OCI-LY7 (cell line): ENCODE measurements at places on chromosomes 1 and 21.

- DNase-seq, result peak; percentile 84
Observed at GRCh38 chr1:204480515-204480914, 14.1 kb downstream of the PIK3C2B start.

GRCh38 chr21:34166468-34166867, 93.1 kb downstream of the MRPS6 start:
- peak; percentile 12 for DNase-seq

DNA sequence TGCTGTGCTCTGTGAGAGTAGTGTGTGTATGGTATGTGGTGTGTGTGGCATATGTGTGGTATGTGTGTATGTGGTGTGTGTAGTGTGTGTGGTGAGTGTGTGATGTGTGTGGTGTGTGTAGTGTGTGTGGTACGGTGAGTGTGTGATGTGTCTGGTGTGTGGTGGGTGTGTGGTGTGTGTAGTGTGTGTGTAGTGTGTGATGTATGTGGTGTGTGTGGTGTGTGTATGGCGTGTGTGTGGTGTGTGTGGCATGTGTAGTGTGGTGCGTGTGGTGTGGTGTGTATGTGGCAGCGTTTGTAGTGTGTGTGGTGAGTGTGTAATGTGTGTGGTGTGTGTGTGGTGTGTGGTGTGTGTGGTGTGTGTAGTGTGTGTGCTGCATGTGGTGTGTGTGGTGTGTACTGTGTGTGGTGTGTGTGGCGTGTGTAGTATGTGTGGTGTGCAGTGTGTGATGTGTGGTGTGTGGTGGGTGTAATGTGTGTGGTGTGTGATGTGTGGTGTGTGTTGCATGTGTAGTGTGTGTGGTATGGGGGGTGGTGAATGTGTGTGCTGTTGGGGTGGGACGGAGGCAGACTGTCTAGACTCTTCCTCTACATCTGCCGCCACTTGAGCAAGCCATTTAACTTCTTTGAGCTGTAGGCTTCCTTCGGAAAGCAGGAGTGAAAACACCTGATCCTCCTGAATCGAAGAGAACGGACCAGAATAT, 33.5 kb downstream of the GPA33 start:
- DNase-seq, result no peak

- DNase-seq, result no peak
Observed at GRCh38 chr21:27021046-27021445, 54.2 kb upstream of the ADAMTS5 start.

DNA sequence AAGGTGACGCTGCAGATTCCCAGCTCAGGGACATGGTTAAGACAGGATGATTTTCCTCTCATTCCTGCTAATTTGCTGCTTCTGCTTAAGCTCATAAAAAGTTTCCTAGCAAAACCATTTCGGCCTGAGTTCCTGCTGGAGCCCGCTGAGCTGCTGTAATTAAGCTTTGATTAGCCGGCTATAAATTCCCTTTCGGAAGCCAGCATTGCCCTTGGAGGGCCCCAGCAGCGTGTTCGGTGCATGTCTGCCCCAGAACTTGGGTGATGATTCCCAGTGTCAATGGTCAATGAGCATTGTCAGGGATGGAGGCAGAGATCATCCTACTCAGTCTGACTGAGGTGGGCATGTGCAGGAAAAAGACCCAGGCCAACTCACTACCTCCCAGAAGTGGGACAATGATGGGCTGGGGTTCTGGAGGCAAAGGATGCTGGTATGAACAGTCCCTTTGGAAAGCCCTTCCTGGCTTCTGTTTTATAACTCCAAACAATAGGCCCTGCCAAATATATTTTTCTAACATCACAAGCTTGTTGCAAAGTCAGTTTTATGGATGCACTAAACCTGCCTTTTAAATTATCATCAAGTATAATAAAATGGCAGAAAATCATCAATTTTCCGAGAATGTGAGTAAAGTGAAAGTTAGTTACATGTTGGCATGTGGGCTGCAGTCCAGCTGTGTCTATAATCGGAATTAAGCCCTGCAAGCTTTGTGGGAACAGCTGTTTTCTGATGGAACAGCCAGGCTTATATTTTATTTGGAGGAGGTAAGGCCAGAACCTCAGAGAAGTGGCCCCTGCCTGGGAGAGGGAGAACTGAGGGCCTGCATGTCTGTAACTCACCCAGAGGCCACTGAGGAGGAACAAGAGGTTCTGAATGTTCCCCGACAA, 257.1 kb downstream of the GRIK3 start:
- no peak for DNase-seq

DNA sequence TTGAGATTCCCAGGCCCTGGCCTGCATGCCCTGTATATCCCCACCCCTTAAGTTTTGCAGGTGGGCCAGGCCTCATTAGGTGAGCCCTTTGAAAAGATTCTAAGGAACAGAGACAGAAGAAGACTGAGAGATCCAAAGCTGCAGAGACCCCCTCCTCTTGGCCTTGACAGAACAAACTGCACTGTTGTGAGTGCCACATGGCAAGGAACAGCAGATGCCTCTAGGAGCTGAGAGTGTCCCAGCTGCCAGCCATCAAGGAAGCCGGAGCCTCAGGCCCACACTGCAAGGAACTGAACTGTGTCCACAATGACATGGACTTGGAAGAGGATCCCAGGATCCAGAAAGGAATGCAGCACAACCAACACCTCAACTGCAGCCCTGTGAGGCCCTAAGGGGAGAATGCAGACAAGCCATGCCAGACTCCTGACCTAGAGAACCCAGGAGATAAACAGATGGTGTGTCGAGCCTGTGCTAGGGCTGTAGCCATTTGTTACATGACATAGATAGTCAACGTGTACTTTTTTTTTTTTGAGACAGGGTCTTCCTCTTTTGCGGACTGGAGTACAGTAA, 182.7 kb downstream of the AJAP1 start:
- DNase-seq, result no peak

- no peak for DNase-seq
Observed at GRCh38 chr1:112506731-112507130, 2.0 kb upstream of the WNT2B start.

DNA sequence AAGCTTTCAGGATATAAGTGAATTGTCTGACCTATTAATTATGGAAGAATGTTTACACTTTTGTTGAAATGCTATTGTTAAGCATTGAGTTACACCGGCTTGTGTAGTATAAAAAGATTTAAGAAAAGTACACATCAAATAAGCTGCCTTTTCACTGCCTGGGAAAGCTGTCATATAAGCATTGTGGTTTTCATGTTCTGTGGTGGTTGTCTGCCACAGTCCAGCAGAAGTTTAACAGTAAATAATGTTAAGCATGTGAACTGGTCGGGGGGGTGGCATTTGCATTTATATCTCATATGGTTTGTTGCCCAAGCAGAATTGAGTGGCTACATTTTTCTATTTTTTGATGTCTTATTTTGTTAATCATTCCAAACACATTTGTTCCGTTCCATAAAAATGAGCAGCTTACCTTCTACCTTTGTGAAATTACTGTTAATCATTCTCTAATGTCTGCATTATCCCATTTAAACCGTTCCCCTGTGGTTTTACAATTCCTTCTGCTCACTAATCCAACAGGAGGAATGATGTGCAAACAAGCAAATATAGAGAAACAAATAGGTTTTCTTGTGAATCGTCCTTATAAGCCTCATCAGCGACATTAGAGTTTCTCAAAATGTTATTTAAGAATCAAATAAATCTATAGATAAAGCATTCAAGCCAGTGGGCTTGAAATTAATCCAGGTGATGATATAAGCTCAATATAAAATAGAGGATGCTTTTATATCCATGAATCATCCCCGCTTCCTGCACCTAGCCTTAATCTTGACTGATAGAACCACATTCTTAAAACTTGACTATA, 160.8 kb upstream of the SAMSN1 start:
- DNase-seq, result no peak

DNA sequence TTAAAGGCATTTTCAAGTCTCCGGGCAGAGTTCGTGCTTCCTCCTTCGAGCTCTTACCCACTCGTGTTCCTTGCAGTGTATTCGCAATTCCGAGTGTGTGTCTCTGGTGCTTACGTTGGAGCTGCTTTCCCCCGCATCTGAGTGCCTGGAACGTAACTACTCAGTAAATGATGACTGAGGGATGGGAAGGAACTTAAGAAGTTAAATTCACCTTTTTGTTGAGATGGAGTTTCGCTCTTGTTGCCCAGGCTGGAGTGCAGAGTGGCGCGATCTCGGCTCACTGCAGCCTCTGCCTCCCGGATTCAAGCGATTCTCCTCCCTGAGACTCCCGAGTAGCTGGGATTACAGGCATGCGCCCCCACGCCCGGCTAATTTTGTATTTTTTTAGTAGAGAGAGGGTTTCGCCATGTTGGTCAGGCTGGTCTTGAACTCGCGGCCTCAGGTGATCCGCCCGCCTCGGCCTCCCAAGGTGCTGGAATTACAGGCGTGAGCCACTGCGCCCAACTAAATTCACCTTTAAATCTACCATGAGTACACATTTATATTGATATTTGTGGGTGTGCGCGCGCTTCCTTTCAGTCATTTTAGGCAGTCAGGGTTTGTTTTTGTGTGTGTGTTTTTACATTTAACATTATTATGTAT, 837 bp downstream of the NDUFS5 start:
- DNase-seq, result no peak

GRCh38 chr1:85453640-85454194, 11.2 kb downstream of the DDAH1 start:
- DNase-seq, result no peak

DNA sequence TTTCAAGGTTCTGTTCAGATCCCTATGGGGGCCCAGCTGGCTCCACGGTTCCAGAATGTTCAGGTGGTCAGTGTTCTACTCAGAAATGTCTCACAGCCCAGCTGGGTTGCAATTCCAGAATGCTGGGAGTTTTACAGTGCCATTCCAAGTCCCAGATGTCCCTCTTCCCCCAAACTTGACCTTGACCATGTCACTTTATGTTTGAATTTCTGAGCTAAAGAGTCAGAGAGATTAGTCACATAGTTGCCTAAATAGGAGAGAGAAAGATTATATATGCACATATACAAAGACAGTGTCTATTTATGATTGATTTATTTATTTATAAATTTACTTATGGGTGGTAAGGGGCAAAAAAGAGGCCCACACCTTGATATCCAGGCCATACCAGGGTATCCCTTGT, 2.5 kb downstream of the GPR3 start:
- no peak for DNase-seq

- DNase-seq, result no peak
Observed at GRCh38 chr1:57483954-57484353, 60.1 kb upstream of the DAB1 start.

DNA sequence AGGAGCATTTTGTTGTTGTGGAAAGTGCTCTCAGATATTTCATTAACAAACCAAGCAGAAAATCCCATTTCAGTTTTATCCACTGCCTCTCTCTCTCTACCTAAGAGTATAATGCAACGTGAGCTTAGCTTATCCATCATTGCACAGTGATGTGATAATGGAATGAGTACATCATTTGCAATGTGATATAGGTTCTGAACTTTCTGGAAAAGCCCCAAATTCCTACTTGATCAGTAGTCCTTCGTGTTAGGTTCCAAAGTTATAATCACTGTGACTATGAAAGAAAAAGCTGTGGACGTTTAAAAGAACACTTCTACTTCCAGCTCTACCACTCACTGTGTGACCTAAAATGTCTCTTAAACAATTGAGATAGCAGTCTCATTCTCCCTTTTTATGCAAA, 76.4 kb upstream of the PRMT6 start:
- no peak for DNase-seq

DNA sequence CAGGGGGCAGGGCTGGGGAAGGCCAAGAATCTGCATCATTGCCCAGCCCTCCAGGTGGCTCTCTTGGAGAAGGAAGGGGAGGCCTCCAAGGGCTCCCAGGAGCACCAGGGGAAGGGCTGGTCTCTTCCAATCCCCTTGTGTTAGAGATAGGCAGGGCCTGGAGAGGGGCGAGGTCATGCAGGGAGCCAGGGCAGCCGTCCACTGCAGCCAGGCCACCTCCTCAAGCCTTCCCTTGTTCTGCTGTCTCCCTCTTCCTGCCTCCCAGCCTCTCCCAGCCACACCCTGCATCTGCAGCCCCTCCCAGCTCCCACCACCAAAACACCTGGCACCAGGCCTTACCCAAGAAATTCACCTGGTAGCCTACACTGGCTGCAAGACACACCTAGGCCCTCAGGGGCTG, 105.3 kb upstream of the IFFO2 start:
- no peak for DNase-seq

DNA sequence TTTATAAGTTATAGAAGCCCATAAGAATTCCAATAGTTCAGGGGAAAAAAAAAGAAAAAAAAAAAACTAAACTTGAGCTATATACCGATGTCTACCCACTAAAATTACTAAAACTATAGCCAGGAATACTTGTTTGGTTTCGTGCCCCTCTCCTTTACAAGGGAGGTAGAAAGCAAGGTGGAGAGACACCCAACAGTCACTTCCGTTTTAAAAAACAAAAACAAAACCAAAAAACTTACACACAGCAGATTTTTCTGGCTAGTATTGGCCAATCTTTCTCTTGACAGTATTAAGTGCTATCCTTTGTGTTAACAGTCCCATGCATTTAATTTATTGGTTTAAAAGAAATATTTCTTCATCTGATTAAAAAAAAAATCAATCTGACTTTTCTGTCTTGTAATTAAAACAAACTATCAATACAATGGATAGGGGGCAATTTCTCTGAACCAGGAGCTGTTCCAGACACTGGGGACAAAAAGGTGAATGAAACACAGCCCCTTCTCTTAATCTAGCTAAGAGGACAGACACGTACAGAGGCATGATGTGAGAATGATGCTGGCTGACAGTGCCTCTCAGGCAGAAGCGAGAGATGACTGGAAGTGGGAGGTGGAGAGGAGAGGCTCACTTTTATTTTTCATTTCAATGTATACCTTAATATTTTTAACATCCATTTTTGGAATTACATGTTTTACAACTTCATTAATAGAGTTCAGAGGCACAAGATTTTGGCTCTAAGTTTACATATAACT, 214.8 kb downstream of the RERE start:
- no peak for DNase-seq
